Left hindlimb (tissue), 1 donor: ENCODE measurements at places on chromosomes 5 and 9.
A peak's percentile ranks its signal among the peaks of the same experiment; 100 is the strongest.

- no peak for DNase-seq
Observed at GRCh38 chr9:136678624-136679023, 8.6 kb downstream of the AGPAT2 start.

DNA sequence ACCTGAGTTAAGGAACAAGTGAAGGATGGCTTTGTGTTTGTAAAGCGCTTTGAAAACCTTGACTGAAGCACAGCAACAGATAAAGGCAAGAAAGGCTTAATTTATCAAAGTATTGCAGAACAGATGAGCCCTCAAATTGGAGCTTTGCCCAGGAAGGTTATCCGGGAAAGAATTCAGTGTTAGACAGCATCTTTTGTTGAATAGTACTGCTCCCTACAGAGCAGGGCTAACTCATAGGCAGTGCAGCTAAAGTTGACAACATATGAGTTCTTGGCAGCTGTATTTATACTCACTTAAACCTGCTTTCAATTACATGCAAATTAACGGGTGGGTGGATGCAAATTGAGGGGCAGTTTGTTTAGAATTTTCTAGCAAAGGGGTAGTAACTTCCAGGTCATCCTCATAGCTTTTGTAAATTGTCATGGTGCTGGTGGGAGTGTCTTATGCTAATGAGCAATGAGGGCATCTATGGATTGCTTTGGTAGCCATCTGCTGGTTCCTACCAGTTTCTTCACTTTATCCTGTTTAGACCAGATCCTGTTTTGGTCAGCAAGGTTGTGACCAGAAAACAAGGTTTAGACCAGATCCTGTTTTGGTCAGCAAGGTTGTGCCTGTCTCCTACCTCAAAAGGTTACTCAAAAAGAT lies 105.8 kb downstream of the GDA start:
- DNase-seq: no peak

DNA sequence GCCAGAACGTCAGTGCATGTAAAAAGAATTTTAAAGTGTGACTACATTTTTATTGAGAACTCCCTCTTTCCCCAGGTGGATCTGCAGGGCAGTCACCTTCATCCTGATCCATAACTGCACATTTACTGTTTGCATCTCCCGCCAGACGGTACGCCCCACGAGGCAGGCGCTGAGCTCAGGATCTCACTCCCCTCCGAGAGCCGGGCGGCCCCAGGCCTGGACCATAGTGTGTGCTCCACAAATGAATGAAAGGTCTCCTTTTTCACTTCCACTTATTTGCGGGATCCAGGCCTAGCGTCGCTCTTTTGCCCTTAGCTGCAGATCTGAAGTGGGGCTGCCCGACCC lies 378 bp downstream of the DROSHA start:
- no peak for DNase-seq

DNA sequence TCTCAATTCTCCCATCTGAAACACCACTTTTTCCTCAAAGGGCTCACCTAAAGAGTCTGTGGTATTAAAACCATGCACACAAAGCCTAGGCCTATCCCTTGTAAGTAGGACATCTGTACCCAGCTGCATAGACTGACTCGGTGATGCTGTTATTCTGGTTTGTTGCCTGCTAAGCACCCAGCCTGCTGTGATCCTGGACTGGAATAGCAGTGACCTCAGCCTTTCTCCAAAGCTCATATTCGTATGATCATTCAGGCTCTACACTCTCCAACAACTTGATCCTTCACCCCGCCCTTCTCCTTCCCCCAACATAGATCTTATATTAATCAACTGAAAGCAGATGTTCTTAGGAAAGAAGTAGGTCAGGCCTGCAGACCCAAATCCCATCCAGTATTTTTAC lies 81.4 kb upstream of the WWC1 start:
- DNase-seq: no peak

DNA sequence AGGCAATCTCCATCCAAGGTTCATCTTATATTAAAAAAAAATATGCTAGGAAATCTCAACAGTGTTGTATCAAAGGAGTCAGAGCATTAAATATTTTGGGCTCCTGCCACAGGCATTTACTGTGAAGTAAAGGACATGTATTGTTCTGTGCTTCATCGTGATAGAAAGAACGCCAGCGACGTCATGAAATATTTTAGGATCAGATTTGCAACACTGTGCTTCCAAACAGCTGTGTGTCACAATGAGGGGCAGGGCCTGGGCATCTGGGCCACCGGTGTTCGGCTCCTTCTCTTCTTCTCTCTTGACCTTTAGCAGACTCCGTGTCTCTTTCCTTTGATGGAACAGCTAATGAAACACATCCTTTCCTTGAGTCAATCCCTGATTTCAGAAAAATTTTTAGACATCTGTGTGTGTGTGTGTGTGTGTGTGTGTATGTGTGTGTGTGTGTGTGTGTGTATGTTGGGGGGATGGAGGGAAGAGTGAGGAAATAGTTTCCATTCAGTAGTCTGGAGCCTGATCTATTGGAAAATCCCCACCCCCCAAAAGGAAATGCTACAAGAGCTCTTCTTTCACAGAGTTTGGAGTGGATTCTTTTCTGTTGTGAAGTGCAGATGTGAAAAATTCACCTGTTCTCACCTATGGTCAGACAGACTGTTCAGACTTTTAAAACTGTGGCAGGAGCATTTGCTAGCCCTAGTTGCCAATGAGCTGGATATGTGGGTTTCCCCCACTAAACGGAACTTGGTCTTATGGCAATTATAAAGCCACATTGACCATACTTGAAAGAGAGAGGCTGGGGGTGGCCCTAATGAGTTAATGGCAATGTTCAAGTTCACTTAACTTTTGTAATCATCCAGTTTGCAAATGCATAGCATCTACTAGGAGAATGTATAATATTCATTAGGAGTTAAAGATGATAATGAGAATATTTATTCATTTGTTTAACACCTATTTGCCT lies 18.1 kb upstream of the TNC start:
- peak; percentile 70 for DNase-seq

- no peak for DNase-seq
Observed at GRCh38 chr5:176416965-176417364, 626 bp upstream of the CLTB start.

DNA sequence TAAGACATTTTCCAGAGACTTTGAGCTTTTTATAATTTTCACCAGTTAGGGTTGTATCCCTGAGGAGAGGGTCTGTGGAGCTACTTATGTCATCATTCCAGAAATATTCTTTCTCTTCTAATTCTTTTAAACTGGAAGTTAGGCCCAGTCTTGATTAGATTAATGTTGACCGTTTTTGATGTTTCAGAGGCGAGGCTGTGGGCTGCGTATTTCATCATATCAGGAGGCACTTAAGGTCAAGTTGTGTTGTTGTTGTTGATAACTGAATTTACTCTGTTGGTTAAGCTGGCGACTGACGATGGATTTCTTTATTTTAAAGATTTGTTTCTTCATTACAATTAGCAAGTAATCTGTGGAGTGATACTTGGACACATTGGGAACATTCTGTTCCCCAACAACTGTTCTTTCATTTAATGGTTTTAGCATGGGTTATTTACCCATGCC lies 20.1 kb downstream of the IPO11 start:
- no peak for DNase-seq

DNA sequence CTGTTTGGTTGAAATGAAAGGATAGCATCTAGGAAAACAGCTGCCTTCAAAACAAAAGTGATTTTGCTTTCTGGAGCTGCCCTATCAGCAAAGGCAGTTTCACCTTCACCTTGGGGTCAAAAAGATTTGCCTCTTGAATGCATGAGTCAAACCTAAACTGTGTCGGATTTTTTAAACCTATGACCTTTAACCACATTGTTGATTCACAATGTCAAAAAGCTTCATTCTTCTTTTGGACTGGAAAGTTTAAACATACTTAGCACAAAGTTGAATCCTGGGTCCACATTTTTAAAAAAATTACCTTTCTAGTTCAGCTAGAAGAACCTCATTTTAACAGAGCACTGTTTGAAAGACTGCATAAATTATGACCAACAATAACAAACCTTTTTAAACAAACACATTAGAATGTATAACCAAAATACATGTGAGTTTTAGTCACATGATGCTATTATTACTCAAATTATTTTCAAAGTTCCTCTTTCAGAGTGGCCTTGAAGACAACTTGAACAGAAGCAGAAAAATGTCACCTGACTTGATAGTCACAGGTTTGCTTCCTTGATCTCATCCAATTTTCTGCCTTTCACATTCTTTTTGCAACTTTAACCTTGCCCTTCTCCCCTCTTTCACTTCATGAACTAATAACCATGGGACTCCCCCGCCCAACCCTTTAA lies 109.7 kb upstream of the LHFPL2 start:
- no peak for DNase-seq

- no peak for DNase-seq
Observed at GRCh38 chr5:155402927-155403640, 389.5 kb downstream of the KIF4B start.

DNA sequence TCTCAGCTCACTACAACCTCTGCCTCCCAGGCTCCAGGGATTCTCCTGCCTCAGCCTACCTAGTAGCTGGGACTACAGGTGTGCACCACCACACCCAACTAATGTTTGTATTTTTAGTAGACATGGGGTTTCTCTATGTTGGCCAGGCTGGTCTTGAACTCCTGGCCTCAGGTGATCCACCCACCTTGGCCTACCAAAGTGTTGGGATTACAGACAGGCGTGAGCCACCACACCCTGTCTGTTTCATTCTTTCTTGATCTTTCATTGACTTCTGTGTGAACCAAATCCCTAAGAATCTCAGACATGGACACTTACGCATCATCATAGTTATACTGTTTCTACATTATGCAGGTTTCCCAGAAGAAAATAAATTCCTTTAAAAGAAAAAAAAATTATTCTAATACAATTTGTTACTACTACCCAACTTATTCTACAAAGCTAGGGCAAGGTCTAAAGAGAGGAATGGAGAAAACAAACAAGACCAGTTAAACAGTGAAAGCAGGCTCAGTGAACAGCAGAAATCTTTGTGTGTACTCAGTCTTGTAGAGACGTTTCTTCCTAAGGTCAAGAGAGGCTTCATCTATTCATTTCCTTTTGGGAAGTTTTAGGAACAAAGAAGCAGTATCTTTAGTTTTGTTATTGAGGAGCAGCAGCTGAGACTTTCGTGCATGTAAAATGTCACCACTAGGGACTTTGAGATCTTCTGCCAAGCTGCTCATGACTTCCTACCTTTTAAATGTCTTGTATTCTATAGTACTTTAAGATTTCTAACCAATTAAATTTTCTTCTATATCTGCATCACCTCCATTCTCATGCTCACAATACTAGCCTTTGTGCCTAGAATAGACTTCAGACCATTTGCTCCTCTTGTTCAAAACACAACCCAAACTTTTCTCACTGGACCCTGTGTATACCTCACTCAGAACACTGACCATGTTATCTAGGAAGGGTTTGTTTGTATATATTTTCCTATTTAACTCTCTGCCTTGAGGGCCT lies 5.6 kb upstream of the HMGCR start:
- no peak for DNase-seq

DNA sequence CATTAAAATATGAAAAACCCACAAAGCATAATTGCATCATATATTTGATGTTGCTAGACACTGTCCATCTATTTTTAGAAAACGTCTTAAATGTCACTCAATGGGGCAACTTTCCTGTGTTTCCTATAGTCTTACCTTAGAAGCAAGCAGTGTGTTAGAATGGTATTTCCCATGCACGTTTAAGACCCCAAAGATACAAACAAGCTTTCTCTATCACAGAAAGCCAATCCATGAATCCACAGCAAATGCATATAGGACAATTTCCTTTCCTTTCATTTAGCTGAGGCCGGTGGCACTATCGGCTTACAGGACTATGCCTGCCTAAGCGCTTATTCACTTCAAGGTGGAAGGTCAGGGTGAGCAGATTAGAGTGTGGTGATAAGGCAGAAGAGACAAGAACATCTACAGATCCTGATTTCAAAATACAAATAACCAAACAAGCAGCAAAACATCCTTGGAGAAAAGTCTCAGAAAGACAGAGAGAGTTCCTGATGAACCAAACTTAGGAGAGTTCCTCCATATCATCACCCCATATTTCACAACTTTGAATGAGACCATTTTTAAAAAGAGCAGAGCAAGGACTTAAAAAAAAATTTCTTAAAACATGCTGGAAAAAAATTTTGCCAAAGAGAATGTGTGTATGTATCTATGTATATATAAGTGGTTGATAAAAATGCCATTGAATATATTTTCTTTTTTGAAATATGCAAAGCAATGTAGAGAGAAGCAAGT lies 57.2 kb downstream of the MEF2C start:
- no peak for DNase-seq

- DNase-seq: no peak
Observed at GRCh38 chr5:89374818-89375521, 492.0 kb upstream of the MEF2C start.

GRCh38 chr5:136155761-136156160 lies 23.1 kb downstream of the SMAD5 start:
- no peak for DNase-seq

- DNase-seq: no peak
Observed at GRCh38 chr9:106077731-106078130, 383.4 kb downstream of the TMEM38B start.

GRCh38 chr5:179975713-179976134 lies 68.0 kb upstream of the TBC1D9B start:
- no peak for DNase-seq

DNA sequence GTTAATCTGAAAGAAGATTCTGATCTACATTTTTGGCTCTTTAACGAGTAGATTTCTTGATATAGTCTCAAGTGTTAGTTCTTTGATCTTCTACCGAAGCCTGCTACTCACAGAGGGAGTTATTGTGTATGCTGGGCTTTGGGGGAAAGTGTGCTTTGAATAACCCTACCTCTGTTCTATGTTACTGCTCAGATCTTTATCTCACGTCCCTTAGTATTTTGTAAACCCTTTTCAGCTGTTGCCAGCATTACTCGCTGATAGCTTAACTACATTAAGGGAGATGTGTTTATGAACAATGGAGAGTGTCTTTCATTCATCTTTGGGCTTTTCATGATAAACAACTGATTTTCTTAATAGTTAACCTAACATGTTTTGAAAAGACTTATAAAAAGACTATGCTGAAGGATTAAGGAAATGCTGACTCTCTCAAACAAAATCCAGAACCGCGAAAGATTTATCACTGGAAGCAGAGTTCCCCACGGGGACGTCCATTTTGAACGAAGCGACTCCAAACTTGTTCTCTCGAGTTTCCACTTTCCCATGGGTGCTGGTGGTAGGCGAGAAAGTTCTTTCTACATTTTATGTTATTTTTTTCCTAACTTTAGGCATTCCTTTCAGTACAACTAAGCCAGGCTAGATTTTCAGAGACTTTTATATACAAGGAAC lies 27.9 kb upstream of the ALDH1A1 start:
- DNase-seq: no peak

- DNase-seq: peak; percentile 40
Observed at GRCh38 chr5:77844623-77845323, 68.6 kb upstream of the TBCA start.
